ENCODE measurements at places on chromosomes 2 and 18. TPM values are rescaled to one million over a fixed set of nuclear protein-coding genes. Genes with fewer than 3 reads are reported as not detected.

The SNTG2 gene
- polyA plus RNA-seq, result 0.45 TPM

The ST8SIA5 gene
- polyA plus RNA-seq, result 7.3 TPM

The AMER3 gene
- not detected for polyA plus RNA-seq

The DAPL1 gene
- 4.1 TPM for polyA plus RNA-seq

The TTL gene
- 43.0 TPM for polyA plus RNA-seq

The CXCR1 gene
- 0.09 TPM for polyA plus RNA-seq

The PMS1 gene
- polyA plus RNA-seq, result 25.9 TPM

The RAD51AP2 gene
- 0.12 TPM for polyA plus RNA-seq

The PLB1 gene
- polyA plus RNA-seq, result 2.2 TPM

The PRSS56 gene
- 1.4 TPM for polyA plus RNA-seq

The ITGB6 gene
- polyA plus RNA-seq, result 41.7 TPM

The IL1F10 gene
- polyA plus RNA-seq, result not detected

The CLK1 gene
- 115 TPM for polyA plus RNA-seq

The PLGLB1 gene
- 0.70 TPM for polyA plus RNA-seq

The UXS1 gene
- 45.3 TPM for polyA plus RNA-seq

The B3GNT7 gene
- 0.93 TPM for polyA plus RNA-seq

The SMAD4 gene
- 98.2 TPM for polyA plus RNA-seq

The RUFY4 gene
- 0.32 TPM for polyA plus RNA-seq

The HJURP gene
- 12.6 TPM for polyA plus RNA-seq

The KCNK3 gene
- 1.3 TPM for polyA plus RNA-seq

The EPB41L5 gene
- 11.2 TPM for polyA plus RNA-seq

The TNFAIP6 gene
- polyA plus RNA-seq, result 10.2 TPM

The AGXT gene
- not detected for polyA plus RNA-seq

The OTOS gene
- polyA plus RNA-seq, result not detected

The RNU2-63P gene
- not detected for polyA plus RNA-seq

The ASTL gene
- not detected for polyA plus RNA-seq

The PLA2R1 gene
- polyA plus RNA-seq, result 1.3 TPM

The MC5R gene
- 3.0 TPM for polyA plus RNA-seq

The POTEC gene
- polyA plus RNA-seq, result 0.01 TPM

The NRP2 gene
- polyA plus RNA-seq, result 20.4 TPM

The CABYR gene
- 3.8 TPM for polyA plus RNA-seq

The MALL gene
- 7.7 TPM for polyA plus RNA-seq

The ARHGAP15 gene
- polyA plus RNA-seq, result 6.7 TPM
